ENCODE measurements at places on chromosomes 3 and 15.

GRCh38 chr15:84856731-84857417 lies 27.6 kb upstream of the SLC28A1 start:
- DNase-seq = no peak

DNA sequence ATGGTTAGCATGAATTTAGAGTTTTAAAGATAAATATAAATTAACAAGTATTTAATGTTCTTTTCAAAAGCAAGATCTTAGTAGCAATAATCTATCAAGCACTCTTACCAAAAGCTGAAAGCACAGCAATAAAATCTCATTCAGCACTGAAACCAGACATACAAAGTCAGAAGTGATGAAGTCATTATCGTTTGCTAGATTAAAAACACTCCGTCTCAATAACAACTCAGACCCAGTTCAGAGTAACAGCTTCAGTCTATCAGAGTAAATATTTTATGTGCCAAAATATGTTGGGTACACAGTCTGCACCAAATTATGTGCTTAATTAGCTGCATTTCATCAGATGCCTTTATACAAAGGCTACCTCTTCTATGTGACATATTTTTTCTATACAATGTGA lies 41.6 kb downstream of the CPA3 start:
- no peak for DNase-seq

GRCh38 chr3:46708401-46709156 lies 7.4 kb downstream of the TMIE start:
- DNase-seq = no peak

GRCh38 chr3:186152889-186153292 lies 44.0 kb upstream of the ETV5 start:
- DNase-seq = no peak

DNA sequence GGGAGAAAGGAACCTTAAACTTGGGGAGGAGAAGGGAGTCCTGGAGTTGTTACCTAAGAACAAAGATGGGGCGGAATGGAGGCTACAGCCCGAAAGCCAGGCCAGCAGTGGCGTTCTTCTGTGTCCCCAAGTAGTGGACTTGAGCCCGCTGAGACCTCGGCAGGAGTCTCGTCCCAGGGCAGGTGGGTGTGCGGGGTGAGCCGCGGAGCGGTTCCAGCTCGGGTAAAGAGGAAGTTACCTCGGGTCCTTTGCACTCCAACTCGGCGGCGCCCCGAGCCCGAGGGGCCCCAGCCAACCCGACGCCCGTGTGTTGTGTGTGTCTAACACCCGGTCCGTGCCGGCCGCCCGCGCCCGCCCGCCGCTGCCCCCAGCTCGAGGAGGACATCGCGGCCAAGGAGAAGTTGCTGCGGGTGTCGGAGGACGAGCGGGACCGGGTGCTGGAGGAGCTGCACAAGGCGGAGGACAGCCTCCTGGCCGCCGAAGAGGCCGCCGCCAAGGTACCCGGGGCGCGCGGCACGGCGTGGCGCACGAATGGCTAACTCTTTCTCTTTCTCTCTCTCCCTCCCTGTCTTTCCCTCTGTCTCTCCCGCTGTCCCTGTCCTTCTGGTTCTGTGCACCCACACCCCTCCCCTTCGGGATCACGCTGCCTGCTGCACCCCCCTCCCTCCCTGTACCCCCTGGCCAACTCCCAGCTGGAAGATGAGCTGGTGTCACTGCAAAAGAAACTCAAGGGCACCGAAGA lies 959 bp downstream of the TPM1 start:
- DNase-seq = no peak

GRCh38 chr3:185361920-185362319 lies 1.0 kb upstream of the MAP3K13 start:
- no peak for DNase-seq

DNA sequence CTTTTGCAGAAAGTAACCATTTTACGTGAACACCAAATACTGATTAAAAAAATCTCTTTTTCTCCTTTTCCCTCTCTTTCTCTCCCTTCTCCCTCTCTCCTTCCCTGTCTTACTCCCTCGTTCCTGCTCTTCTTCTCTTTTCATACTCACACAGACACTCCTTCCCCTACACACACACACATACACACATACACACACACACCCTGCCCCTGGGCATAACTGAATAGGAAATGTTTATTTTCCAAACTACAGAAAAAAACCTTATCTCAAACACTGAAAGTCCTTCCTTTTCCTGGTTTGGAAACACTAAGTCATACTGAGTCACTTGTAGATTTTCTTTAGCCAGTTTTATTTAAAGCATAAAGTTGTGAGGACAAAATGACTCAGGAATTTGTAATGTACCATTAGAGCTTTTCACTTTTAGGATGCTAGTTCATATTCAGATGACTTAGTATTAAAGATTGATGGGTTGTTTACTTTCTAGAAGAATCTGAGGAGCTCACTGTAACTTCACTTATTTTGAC lies 62.4 kb downstream of the MBNL1 start:
- peak; percentile 94 for DNase-seq

GRCh38 chr3:165751637-165752036 lies 85.6 kb downstream of the BCHE start:
- DNase-seq = no peak

- DNase-seq = no peak
Measured at GRCh38 chr3:186236357-186237020, 125.5 kb downstream of the DGKG start.

DNA sequence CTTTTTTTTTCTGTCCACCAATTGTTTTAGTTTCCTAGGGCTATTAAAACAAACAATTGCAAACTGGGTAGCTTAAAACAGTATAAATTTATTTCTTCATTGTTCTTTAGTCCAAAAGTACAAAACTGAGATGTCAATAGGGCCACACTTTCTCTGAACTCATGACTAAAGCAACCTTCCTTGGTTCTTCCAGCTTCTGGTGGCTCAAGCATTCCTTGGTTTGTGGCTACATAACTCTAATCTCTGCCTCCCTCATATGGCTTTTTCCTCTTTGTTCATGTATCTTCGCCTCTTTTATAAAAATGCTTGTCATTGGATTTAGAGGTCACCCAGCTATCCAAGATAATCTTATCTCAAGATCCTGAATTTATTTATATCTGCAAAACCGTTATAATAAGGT lies 914.5 kb upstream of the EPHA6 start:
- no peak for DNase-seq

DNA sequence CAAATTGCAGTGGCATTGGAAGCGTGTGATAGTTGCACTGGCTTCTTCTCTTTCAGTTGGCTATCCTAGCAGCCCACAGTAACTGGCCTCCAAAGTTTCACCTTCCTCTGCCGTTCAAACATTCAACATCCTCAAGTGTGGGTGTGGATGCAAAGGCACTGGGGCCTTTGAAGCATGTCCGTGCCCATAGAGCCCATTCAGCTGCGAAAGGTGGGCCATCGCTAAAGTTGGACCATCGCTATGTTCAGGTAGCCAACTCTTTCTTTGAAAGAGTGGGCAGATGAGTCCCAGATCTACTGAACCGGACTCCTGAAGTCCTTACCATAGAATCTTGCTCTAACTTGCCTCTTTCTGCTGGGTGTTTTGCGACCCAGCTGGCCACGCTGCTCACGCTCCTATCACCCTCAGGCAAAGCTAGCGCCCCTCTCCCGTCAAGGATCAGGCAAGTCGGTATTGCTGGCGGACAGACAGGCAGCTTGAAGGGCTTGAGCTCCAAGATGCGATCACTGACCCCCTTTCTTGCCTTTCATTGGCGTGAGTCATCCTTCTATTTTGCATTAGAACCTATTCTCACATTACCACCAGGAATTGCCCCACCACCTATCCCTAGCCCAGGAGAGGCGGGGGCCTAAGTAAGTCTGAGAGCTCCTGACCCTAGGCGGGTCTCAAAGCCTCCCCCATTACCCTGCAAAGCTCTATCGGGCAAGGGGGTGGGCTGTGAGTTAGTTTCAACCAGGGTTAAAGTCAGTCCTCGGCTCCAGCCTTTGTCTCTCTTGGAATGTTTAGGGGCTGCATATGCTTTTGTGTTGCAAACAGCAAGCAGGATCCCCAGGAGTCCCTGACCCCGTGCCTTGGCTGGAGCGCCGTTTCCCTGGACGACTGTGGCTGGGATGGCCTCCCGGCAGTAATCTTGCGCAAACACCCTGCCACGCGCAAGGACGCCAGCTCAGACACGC lies 28.7 kb downstream of the ZIC4 start:
- DNase-seq = no peak

- DNase-seq = no peak
Measured at GRCh38 chr3:119594066-119594465, 3.6 kb upstream of the PLA1A start.

- no peak for DNase-seq
Measured at GRCh38 chr3:22979581-22979980, 223.5 kb upstream of the UBE2E2 start.

- no peak for DNase-seq
Measured at GRCh38 chr3:183226333-183226890, 26.6 kb upstream of the B3GNT5 start.

- no peak for DNase-seq
Measured at GRCh38 chr3:13666781-13667709, 118.1 kb downstream of the FBLN2 start.

GRCh38 chr3:9727743-9728142 lies 3.8 kb upstream of the BRPF1 start:
- no peak for DNase-seq

- DNase-seq = no peak
Measured at GRCh38 chr3:155031186-155031585, 48.9 kb upstream of the MME start.

GRCh38 chr3:15647611-15648167 lies 46.1 kb downstream of the BTD start:
- peak; percentile 87 for DNase-seq

DNA sequence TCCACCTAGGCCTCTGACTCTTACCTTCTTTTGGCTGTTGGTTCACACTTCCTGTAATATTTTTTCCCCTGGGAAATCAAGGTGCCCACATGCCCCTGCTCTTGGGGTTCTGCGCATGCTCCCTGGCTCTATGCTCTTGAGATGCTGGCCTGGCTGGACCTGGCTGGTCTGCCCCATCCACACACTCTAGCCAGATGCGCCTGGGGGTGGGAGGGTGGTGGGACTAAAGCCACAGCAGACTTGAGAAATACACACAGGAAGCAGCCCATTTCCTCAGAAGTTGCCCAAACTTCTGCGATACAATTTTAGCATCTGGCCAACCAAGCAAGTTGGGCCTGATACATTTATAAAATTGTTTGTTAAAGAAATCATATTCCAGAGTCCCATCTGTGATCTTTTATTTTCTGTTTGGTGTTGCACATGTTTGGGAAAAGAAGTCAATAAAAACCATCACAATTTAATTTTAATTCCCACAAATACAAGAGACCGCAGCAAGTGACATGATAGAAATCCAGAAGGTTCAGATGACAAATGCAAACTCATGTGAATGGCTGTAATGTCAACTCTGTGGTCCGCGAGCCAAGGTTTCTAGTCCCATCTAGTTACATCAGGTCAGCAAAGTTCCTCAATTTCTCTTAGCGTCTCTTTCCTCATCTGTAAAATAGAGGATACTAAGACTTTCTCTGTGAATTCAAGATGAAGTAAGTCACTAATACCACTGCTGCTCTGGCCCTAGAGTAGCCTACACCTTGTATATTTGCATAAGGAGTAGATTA lies 55.9 kb upstream of the MEF2A start:
- DNase-seq = peak; percentile 47

DNA sequence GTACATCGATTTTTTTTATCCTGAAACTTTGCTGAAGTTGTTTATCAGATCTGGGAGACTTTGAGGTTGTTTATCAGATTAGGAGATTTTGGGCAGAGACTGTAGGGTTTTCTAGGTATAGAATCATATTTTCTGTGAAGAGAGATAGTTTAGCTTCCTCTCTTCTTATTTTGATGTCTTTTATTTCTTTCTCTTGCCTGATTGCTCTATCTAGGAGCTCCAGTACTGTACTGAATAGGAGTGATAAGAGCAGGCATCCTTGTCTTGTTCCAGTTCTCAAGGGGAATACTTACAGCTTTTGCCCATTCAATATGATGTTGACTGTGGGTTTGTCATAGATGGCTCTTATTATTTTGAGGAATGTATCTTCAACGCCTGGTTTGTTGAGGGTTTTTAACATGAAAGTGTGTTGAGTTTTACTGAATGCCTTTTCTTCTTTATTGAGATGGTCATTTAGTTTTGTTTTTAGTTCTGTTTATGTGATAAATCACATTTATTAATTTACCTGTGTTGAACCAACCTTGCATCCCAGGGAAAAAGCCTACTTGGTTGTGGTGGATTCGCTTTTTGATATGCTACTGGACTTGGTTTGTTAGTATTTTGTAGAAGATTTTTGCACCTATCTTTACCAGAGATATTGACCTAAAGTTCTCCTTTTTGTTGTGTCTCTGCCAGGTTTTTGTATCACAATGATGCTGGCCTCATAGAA lies 14.9 kb upstream of the DNAAF4 start:
- DNase-seq = no peak

DNA sequence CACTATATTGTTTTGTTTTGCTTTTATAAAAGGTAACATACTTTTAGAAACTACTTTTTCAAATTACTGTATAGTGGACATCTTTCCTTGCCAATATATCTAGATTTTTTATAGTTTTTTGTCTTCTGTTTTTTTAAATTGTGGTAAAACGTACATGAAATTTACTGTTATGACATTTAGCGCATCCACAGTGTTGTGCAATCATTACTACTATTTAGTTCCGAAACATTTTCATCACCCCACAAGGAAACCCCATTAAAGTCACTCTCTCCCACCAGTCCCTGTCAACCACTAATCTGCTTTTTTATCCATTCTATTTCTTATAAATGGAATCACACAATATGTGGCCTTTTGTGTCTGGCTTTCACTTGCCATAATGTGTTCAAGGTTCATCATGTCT lies 54.8 kb downstream of the TMEM266 start:
- DNase-seq = no peak

- no peak for DNase-seq
Measured at GRCh38 chr3:169886671-169887070, 16.9 kb upstream of the LRRC31 start.
